CD4-positive, alpha-beta T cell treated with Interleukin-6 at 100 ng/mL for 8 hours (primary cell): ENCODE measurements at places on chromosomes 6 and 20.

DNA sequence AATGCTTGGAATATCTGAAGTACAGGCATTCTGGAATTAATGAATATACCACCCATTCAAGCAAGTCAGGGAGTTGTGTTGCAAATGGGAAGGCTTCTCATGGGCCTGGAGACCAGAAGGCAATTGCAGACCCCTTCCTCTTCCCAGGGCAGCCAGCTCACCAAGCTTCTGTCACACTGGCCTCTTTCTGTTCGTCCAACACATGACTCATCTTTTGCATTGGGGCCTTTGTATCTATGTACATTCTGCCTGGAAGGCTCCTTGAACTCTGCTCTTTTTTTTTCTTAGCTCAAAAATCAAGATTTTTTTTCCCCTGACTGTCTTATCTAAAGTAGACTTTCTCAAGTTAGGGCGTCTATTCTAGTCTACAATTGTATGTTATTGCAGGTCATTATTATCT is 132.9 kb upstream of the MYLIP start:
- no peak for DNase-seq

DNA sequence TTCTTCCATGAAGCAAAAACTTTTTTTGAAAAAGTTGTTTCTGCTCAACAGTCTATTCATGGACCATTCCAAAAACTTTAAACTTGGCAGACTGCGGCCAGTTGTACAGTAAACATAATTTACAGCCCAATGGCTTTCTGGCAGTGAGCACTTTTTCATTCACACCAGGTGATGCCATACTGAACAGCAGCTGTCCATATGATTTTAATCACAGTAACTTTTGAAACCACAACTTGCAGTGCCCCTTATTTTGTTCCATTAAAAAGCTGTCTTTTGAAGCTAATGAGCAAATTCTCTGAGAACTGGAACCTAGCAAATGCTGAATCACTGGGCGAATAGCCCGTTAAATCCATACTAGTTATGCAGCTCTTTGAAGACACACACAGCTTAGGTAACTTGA is 576.6 kb downstream of the PTPRT start:
- DNase-seq: no peak

DNA sequence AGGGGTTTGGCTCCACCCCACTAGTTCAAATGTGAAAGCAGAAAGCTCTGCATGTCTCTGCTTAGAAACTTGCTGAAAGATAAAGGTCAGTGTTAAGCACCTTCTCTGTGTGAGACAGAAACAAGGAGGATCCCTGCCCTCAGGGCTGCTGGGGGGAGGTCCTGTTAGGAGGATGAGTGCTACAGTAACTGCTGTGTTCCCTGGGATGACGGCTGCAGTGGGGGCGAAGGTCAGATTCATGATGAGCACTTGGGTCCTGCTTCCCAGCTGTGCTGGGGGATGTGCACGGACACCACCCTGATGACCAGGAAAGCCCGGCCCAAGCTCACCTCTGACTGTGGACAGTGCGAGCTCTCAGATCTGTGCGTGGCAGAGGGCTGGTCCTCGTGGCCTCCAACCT is 252.6 kb downstream of the DLL1 start:
- DNase-seq: no peak

GRCh38 chr6:119891644-119892043 is 542.1 kb upstream of the MAN1A1 start:
- no peak for DNase-seq

GRCh38 chr20:8464368-8464767 is 332.3 kb downstream of the PLCB1 start:
- DNase-seq: no peak

DNA sequence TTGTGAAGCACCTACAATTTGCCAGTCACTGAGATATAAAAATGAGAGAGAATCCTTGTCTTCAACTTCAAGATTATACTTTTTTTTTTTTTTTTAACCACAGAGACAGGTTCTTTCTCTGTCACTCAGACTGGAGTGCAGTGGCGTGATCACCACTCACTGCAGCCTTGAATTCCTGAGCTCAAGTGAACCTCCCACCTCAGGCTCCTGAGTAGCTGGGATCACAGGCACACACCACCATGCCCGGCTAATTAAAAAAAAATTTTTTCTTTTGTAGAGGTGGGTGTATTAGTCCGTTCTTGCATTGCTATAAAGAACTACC is 51.6 kb upstream of the PMEPA1 start:
- DNase-seq: no peak

DNA sequence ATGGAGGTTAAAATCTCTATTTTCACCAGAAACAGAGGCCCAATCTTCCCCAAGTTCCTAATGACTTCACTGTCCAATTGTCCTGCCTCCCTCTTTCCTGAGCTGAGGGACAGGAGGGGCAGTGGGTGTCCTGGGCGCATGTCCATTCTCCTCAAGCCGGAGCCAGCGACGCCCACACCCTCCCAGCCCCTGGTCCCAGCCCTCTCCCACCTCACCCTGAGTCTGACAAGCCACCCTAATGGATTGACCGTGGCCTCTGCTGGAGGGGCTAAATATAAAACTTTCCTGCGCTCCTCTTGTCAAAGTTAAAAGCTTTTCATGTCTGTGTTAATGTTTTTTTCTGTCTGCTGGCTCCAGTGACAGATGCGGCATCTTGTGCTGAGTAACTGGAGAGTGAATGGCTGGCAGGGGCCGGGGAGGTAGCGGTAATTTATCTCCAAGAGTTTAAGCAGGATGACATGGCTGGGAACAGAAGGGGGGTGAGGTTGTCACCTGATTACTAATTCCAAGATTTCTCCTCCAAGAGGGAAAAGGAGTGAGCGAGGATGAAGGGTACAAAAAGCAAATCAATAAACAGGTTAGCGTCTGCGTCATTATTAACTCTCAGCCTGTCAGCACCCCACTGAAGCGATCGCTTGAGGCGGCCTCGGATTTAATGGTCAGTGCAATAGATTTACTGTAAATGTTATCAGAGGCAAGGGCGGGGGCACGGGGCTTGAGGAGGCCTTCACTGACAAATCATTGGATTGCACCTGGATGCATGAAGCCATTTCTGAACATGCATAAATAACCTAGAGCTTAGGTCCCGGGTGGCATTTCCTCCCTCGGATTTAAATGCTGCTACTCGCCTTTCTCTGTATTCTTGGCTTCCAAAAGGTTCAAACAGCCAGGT is 118.1 kb upstream of the MAFB start:
- no peak for DNase-seq

GRCh38 chr20:19241440-19241839 is 29.0 kb downstream of the SLC24A3 start:
- no peak for DNase-seq

DNA sequence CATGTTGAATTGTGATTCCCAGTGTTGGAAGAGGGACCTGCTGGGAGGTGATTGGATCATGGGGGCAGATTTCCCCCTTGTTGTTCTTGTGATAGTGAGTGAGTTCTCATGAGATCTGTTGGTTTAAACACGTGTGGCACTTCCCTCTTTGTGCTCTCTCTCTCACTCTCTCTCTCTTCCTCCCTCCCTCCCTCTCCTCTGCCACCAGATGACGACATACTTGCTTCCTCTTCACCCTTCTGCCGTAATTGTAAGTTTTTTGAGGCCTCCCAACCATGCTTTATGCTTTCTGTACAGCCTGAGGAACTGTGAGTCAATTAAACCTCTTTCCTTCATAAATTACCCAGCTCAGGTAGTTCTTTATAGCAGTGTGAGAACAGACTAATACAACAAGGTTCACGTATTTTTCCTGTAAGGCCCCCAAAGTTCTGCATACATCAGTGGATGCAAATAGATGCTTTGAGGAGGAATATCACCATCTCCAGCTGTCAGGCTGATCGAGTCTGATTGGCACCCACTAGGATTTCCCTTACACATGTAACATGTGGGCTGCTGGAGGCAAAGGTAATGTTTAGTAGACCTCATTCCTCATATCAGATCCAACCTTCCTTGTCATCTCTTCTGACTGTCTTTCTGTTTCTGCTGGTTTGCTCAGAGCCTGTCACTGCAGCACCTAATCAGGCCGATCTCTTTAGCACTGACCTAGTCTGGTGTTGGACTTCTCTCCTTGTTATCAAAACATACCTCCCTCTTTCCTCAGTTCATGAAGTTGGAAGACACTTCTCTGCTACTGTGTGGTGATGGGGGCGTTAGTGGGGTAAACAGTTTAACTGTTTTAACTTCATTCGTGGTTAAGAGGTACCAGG is 54.3 kb upstream of the BACH2 start:
- peak; percentile 68 for DNase-seq

DNA sequence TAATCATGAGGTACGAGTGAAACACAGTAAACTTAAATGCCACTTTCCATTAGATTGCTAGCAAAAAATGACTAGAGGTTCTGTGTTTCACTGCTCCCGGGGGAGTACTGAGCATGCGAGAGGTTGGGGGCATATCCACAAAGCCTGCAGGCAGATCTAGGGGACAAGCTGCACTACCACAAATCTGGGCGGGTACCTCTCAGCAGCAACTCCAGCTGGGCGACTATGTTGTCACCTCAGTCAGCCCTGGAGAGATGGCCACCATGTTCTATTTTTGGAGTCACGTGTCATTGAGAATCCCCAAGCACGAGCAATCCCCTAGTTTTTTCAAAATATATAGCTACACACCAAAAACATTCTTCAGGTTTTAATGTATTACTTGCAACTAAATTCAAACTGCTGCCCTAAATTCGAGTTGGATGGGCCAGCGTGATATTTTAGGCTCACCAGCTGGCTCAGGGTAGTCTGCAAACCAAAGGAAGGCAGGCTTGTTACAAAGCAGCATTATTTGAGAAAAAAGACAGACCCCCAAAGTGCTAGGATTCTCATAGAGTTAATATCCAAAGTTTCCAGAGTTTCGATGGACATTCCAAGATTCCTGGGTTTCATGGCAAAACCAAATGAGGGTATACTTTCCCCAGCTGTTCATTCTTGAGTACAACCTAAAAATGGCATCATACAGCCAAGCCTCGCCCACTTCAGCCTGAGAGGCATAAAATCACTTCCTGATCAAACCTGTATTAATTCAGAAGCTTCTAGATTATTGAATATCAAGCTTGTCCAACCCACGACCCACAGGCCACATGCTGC is 24.1 kb upstream of the MYLIP start:
- DNase-seq: no peak

DNA sequence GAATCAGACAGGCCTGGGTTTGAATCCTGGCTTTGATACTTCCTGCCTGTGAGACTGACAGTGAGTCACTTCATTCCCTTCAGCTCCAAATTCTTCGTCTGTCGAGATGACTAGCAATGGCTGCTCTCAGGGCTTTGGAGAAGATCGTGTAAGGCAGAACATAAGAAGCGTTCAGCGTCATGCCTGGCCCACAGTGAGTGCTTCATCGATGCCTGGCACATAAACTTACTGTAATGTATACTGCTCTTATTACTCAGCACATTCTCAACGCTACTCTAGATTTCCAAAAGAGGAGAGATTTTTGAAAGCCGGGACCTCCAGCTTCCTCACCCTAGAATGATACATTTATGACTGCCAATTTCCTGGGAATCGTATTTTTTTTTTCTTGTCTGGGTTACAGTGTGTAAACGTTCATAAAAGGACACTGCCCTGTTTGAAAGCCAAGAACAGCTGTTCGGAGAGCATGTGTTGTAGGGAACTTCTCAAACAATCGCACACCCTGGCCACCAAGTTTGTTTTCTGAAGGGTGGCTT is 16.2 kb upstream of the BCAS1 start:
- no peak for DNase-seq

- no peak for DNase-seq
Measured at GRCh38 chr20:48808382-48809034, 19.3 kb downstream of the PREX1 start.
